ENCODE measurements at places on chromosomes 6 and 20.

- DNase-seq = no peak
These were observed 369.4 kb upstream of the IMPG1 start for GRCh38 chr6:76441875-76442274.

DNA sequence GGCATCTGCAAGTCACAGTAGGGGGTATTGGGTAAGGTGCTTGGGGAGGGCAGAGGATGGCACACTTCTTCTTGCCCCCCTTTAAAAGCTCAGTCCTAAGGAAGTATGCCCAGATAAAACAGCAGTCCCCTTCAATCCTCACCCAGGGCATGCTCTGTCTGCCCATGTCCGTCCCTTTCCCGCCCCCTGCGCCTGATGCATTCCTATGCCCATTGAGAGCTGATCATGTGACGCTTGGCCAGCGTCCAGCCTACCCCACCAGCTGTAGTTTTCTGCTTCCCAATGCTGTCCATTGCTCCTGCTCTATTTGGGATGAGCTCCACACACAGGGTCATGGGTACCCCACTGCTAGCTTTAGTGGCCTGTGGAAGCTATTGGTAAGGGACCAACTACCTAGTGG, 8.3 kb downstream of the SIGLEC1 start:
- DNase-seq = no peak

GRCh38 chr6:40302856-40303454, 284.2 kb downstream of the LRFN2 start:
- no peak for DNase-seq

DNA sequence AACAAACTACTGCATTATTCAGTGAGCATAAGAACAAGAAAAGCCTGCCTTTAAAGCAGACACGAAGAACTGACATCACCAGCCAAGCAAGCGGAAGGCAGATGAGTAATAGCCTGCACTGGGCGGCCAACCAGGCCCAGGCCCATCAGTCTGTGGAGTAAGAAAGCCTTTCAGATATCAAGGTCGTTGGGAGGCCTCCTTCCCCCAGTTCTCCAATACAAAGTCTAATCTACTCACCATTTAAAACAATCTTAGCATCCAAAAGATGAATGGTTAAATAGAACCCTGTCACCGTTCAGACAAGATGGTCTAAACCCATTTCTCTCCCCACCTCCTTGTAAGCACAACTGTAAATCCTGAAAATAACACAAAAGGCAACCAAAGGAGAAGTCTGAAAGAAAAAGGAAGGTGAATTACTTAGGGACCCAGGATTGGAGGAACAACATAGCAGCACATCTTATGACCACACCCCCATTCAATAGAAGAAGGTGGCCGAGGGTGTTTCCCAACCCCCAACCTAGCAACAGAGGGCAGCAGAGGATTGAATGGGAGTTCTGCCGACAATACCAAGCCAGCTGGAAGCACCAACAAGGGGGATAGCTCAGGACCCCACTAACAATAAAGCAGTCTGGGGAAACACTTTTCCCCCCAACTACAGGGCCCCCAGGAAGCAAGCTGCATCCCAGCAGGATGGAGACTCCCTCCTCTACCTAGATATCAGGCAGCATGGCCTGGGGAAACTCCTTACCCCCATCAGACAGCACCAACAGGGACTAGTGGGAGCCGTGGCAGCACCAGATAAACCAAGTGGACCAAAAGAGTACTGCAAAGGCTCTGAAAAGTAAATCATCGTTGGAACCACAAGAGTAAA, 67.9 kb downstream of the ZHX3 start:
- no peak for DNase-seq

DNA sequence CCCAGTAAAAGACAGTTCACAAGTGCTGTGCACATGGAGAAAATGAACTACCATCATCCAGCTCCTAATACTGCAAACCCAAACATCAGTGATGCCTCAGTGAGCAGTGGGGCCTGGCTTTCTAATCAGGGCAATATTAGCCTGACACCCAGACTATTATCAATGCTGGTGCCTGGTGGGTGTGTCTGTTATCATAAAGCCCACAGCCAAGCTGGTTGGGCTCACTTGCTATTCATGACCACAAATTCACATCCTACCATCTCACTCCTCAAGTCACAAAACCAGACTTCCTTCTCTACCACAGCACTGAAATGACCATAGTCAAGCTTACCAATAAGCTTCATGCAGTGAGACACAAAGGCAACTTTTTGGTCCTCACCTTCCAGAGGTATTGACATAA, 180.8 kb upstream of the PLN start:
- no peak for DNase-seq

- no peak for DNase-seq
These were observed 136.9 kb downstream of the FOXO3 start for GRCh38 chr6:108697561-108698161.

DNA sequence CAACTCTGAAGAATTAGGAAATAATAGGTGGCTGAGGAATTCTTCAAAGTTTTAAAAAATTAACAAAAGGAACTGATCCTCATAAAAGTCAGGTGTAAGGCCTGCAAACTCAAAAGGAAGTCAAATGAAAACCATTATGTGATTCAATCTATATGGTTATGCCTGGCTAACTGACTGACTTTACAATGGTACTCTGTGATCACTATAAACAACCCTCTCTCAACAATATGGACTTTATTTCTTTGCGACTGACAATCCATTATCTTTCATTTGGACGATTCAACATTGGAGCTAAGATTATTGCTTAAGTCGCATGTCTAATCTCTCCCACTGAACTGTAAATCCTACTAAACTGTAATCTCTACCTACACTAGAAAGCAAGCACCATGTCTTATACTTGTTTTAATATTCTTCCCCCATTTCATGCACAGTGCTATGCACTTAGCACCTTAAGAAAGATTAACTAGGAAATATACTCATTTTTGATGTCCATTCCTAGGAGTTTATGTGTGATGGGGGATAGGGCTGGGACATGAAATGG, 1.4 kb downstream of the STK38 start:
- DNase-seq = no peak

GRCh38 chr6:75791881-75792280, 42.8 kb downstream of the MYO6 start:
- no peak for DNase-seq
